ENCODE measurements at places on chromosomes 13 and 19. TPM values are rescaled to one million over a fixed set of nuclear protein-coding genes. Genes with fewer than 3 reads are reported as not detected.

TMPRSS9 gene
- total RNA-seq: not detected

HIPK4 gene
- 0.29 TPM for total RNA-seq

CNFN gene
- 51.3 TPM for total RNA-seq

GJB6 gene
- total RNA-seq: 0.06 TPM

CEACAM5 gene
- 2.1 TPM for total RNA-seq

NLRP4 gene
- total RNA-seq: not detected

ZGLP1 gene
- 1.4 TPM for total RNA-seq

NRTN gene
- 0.48 TPM for total RNA-seq

IZUMO2 gene
- not detected for total RNA-seq

RAB20 gene
- total RNA-seq: 1.4 TPM

ZNF85 gene
- total RNA-seq: 0.13 TPM

ZNF726 gene
- 0.61 TPM for total RNA-seq

GPR4 gene
- 0.12 TPM for total RNA-seq

CYP2F1 gene
- not detected for total RNA-seq

CCDC70 gene
- not detected for total RNA-seq

PPM1N gene
- total RNA-seq: 8.3 TPM

SLC8A2 gene
- total RNA-seq: 0.32 TPM

TNFSF9 gene
- 6.3 TPM for total RNA-seq

TNNT1 gene
- 114 TPM for total RNA-seq

RAB4B gene
- 14.5 TPM for total RNA-seq
